ENCODE measurements at places on chromosomes 16 and 17.
A peak's percentile ranks its signal among the peaks of the same experiment; 100 is the strongest.

- DNase-seq: no peak
Measured at GRCh38 chr16:55592306-55592705, 25.8 kb downstream of the CAPNS2 start.

DNA sequence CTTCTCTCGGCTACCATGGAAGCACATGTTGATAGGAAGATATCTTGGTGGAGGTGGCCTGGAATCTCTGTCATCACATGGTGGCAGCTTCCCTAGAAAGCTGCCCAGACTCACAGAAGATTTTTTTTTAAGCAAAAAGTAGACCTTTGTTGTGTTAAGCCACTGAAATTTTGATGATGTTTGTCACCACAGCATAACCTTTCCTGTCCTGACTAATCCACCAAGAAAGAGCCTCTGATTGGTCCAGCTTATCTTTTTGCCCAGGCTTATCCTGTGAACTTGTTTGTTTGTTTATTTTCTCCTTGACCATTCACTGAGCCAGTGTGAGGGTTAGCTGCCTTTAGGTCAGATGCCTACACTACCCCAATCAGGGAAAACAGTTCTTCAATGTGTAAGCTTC lies 96.5 kb upstream of the LHX1 start:
- DNase-seq: no peak

- no peak for DNase-seq
Measured at GRCh38 chr17:76178124-76178523, 37.1 kb upstream of the FOXJ1 start.

GRCh38 chr17:13490906-13491482 lies 110.7 kb downstream of the HS3ST3A1 start:
- DNase-seq: no peak

DNA sequence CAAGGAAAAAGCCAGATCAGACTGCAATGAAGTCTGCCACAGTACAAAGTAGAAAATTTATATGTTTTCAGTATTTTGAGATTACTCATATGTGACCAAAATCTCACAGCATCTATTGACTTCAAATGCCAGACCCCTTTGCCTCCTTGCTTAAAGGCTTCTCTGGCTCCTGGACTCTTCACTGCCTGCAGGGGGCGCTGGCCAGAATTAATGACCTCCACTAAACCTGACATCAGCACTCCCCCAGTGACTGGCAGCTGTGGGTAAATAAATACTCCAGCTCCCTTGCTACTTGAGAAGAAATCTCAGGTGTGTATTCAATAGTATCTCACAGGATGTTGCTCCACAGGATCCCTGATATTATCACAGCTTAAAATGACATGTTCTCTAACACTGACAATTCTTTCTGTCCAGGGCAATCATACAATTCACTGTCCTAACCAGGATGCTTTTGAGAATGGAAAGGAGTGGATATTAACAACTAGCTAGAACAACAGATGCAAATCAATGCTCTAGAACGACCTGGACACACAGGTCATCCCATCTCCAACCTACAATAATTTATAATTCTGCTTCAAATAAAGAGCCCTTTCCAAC lies 4.0 kb downstream of the BECN1 start:
- DNase-seq: peak; percentile 42

- DNase-seq: no peak
Measured at GRCh38 chr16:65453646-65454045, 331.8 kb upstream of the CDH11 start.

DNA sequence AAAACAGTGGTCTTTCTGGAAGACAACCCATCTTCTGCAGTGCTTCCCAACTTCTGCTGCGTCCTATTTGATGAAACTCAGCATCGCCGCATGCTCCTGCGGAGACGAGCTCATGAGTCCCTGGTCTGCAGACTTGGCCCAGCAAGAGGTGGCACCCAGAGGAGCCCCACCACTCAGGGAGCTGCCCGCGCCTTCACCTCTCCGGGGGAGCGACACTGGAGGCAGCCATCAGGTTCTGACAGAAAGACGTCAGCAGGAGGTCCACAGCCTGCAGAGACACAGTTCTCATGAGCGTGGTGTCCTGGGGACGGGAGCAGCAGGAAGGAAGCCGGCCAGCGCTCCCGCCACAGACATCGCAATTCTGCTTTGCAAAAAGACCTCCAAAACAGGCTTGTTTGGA lies 46.1 kb downstream of the FANCA start:
- DNase-seq: no peak

DNA sequence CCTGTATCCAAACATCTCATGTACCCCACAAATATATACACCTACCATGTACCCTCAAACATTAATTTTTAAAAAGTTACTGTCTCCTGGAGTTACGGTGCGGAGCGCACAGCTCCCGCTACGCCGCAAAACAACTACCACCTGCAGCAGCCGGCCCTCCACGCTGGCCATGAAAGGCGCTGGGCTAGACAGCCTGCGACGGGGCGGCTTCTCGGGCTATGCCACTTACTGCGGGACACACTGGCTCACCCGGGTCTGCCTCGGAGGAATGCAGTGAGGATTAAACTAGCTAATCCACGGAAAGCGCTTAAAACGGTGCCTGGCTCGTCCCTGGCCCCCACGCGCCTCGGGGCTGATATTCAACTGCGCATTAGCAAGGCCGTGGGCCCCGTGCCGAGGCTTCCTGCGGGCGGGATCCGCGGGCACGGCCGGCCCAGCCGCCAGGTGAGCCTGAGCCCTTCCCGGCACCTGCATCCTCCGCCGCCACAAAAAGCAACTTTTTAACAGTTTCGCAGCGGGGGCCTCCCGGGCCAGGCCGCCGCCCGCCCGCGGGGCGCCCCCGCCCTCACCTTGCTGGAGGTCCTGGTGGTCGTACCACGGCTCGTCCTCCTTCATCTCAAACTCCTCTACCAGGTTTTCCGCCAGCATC lies 633 bp downstream of the CDR2 start:
- no peak for DNase-seq

GRCh38 chr17:50440172-50440837 lies 14.3 kb downstream of the ACSF2 start:
- DNase-seq: no peak

DNA sequence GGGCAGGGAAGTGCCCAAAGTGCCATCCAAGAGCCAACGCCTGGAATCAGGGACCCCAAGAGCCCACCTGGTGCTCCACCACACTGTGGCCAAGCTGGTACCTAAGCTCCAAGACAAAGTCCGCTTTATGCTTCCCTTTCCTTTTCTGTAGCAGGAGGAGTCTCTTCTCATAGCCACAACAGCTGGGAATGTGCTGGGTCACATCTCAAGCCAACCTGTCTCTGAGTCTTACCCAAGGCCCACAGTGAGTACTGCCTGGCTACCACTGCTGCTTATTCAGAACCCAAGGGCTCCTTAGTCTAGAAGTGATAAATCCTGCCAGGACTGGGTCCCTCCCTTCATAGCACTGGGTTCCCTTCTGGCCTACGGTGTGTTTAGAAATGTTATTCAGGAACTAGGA lies 49.8 kb downstream of the ERCC4 start:
- no peak for DNase-seq

DNA sequence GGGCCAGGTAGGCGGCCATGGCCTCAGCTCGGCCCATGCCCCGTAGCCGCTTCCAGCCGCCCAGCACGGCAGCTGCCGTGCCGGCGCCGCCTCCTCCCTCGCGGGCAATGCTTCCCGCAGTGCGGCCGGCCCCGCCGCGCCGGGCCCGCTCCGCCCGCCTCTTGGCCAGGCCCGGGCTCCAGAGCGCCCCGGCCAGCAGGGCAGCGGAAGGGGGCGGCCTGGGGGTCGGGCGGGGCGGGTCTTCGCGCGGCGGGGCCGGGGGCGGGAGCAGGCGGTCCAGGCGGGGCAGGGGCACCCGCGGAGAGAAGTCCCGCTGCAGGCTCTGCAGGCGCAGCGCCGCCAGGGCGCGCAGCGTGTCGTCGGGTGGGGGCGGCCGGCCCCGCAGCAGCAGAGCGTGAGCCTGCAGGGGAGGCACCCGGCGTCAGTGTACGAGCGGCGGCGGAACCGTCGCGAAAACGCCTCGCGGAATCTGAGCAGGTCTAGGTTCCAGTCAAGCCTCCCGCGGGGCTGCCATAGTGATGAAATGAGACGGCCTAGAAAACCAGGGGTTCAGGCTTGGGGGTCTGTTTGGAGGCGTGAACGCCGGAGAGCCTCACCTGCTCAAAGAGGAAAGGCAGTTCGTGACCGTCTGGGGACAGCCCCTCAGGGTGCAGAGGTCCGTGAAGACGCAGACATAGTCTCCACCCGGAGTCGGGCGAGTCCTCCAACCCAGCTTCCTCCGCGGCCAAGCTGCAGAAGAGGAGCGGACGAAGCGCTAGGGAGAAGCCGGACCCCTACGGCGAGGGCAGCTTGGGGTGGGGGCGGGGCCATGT lies 6.6 kb downstream of the PLEKHH3 start:
- no peak for DNase-seq

All from stimulated activated CD4-positive, alpha-beta T cell treated with anti-CD3 and anti-CD28 coated beads, Interleukin-2, amount 100 ng/mL, for 4 hours (primary cell).